ENCODE measurements at places on chromosomes 7 and 10. TPM values are rescaled to one million over a fixed set of nuclear protein-coding genes. Genes with fewer than 3 reads are reported as not detected.

DNA sequence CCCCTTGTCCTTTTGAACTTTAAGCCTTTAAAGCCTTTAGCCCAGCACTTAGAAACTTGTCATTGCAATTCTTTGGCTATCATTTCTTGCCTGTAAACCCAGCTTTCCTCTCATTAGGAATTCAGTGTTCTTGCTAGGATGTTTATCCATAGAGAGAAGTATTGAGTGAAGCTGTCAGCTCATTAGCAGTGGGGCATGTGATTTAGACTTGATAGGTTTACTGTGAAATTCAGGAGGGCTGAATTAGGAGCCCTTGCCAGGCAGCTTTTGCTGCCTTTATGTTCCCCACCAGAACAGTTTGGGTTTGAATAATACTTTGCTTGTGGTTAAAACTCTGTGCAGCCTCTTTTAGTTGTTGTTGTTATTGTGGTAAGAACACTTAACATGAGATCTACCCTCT is 39.5 kb downstream of the LHFPL3 start:
- no peak for DNase-seq

DNA sequence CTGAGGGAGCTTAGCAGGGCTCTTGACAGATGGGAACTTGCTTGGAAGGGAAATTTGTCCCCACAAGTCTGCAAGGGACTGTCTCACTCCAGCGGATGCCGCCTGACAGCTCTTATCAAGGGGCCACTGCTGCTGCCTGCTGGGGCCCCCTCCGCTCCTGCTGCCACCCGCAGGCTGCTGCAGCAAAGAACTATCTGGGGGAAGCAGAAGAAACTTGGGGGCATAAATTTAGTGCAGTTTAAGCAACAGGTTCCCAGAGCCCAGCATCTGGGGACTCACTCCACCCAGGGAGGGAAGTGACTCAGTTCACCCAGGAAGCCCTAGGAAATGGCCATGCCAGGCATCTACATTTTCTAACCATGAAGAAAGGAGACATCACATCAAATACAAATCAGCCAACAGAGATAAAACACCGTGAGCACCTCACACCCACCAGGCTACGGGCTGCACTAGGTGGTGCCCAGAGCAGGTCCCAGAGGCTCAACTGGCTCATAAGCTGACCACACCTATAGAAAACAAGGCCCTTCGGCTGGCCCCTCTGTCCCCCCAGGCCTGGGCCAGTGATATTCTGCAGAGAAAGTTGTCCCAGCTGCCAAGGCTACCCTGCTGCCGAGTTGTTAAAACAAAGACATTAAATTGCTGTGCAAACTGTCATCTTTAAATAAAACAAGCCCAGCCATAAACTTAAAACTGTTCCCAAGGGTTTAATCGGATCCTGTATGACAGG is 3.7 kb downstream of the RGS10 start:
- no peak for DNase-seq

GRCh38 chr7:82841828-82842227 is 320.9 kb downstream of the PCLO start:
- no peak for DNase-seq

DNA sequence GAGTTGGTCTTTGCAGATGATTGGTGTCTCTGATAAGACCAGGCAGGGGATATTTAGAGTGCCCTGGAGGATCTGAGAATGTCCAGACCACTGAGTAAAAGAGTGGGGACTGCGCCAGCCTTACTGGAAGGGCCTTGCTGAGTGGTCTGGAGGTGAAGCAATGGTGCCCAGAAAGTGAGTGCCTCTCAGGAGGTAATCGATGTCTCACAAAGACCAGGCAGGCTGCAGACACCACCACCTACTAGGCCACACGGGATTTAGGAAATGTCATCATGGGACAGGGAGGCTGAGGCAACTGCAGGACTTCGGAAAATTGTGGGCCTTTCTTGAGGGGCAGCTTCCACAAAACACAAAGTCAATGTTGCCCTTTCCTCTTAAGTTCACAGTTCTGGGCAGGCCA is 57.2 kb upstream of the STEAP1B start:
- no peak for DNase-seq

GRCh38 chr10:132574783-132575319 is 37.3 kb downstream of the INPP5A start:
- no peak for DNase-seq

- DNase-seq = no peak
These were observed 4.4 kb downstream of the RNF216 start for GRCh38 chr7:5776894-5777660.

PRKCQ gene
- 0.09 TPM for polyA plus RNA-seq

DNA sequence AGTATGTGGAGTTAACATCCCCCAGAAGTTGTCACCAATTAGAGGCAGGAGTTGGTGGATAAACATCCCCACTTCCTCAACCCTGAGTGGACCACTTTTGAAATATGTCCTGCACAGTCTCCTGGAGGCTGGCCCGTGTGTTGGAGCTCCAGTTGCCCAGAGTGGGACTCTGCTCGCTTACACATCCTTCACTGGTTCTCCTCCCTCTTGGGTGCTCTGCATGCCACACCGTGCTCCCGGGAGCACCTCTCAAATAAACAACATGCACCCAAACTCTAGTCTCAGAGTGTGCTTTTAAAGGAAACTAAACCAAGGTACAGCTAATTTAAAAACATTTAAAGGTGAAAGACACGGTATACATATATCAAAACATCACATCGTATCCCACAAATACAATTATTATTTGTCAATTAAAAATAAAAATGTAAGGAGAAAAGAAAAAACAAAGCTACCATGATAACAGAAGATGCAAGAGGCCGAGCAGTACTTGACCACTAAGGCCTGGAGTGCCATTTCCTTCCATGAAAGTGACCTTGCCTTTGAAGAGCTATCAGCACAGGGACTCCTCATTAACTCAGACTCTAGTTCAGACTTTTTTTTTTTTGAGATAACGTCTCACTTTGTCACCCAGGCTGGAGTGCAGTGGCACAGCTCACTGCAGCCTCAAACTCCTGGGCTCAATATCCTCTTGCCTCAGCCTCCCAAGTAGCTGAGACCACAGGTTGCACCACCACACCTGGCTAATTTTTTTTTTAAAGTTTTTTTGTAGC is 47.8 kb upstream of the SAMD8 start:
- no peak for DNase-seq

- no peak for DNase-seq
These were observed 372.1 kb upstream of the AKR1E2 start for GRCh38 chr10:4453950-4454349.
